SHP77 treated with DMSO at 0.1 percent for 48 hours (cell line): ENCODE measurements at places on chromosomes 1 and 21.

DNA sequence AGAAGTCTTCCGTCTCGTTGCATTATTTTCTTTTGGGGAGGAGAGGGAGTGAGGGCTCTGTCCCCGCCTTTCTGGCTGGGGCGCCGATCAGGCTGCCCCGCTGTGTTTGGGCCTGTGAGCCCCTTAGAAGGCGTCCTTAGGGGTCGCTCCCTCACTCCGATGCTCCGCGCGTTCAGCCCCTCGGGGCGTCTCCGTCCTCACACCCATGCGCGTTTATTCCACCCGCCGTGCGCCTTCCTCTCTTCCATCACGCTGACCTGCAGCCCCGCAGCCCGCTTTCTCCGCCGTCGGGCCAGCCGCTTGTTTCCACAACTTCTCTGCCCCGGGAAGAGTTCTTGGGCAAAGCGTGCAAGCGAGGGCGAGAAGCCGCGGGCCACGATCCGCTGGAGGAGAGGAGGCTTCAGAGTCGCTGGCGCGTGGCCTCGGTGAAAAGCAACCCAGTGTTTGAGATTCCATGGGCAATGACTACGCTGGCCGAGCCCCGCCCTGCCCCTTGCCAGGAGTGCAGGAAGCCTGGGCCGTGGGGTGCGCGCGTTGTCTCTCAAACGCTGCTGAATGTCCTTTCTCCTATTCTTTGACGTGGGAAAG is 27.7 kb downstream of the TRIM11 start:
- no peak for DNase-seq

GRCh38 chr1:11576109-11576875 is 77.9 kb downstream of the FBXO2 start:
- DNase-seq = peak; percentile 15

GRCh38 chr1:200081969-200082245 is 54.4 kb downstream of the NR5A2 start:
- no peak for DNase-seq

DNA sequence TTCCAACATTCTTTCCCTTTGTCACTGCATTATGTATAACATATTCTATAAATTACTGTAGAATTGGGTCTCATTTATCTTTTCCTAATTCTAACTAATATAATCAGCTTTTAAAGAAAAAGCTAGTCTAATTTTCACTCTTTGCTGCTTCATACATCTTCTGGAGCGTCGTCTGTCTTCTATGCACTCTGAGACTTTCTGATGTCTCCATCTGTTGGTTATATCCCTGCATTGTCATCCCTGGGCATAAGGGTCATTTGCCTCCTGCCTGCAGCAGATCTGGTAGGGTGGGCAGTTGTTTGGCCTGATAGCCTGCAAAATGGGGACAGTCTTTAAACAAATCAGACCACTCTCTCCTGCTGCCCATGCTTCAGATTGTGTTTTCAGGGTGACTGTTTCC is 40.8 kb upstream of the DYNLT5 start:
- DNase-seq = no peak

- peak; percentile 49 for DNase-seq
These were observed 1.2 kb downstream of the RUSC1 start for GRCh38 chr1:155321639-155322503.
